Thoracic aorta (tissue), 2 donors: ENCODE measurements at places on chromosomes 2 and 18. TPM values are rescaled to one million over a fixed set of nuclear protein-coding genes. Genes with fewer than 3 reads are reported as not detected.

Gene TRABD2A
- total RNA-seq: 1.8 TPM

Gene RUFY4
- 0.68 TPM for total RNA-seq

Gene MGAT4A
- total RNA-seq: 44.0 TPM

Gene MGAT5
- 95.3 TPM for total RNA-seq

Gene GCKR
- 5.7 TPM for total RNA-seq

Gene CFAP65
- total RNA-seq: not detected

Gene ATOH8
- total RNA-seq: 78.4 TPM

Gene DLGAP1
- total RNA-seq: 19.0 TPM

DNA sequence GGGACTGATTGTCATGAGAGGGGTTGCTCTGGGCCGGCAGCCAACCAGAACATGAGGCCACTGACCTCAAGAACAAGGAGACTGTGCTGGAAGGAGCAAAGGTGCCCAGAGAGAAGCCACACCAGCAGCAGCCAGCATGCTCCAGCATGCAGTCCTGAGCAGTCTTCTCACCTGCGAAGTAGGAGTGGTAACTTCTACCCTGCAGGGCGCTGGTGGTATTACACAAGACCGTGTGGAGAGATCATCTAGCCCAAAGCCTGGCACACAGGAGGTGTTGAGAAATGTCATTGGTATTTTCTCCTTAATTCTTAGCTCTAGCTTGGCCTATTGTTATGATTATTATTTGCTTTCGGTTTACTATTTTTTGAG is 132.7 kb downstream of the TSN start:
- no peaks in the 10 kb centered on the region for H3K36me3 ChIP-seq
- H3K27me3 ChIP-seq: no peaks in the 10 kb centered on the region
- H3K27ac ChIP-seq: no peak overlapping the region
- no peaks in the 10 kb centered on the region for H3K4me1 ChIP-seq

- no peaks in the 10 kb centered on the region for H3K4me1 ChIP-seq
- H3K27me3 ChIP-seq: no peaks in the 10 kb centered on the region
- H3K36me3 ChIP-seq: no peaks in the 10 kb centered on the region
- H3K4me3 ChIP-seq: no peak overlapping the region
- H3K27ac ChIP-seq: no peak overlapping the region
These were observed 7.7 kb upstream of the DNMT3A start for GRCh38 chr2:25349397-25349796.

DNA sequence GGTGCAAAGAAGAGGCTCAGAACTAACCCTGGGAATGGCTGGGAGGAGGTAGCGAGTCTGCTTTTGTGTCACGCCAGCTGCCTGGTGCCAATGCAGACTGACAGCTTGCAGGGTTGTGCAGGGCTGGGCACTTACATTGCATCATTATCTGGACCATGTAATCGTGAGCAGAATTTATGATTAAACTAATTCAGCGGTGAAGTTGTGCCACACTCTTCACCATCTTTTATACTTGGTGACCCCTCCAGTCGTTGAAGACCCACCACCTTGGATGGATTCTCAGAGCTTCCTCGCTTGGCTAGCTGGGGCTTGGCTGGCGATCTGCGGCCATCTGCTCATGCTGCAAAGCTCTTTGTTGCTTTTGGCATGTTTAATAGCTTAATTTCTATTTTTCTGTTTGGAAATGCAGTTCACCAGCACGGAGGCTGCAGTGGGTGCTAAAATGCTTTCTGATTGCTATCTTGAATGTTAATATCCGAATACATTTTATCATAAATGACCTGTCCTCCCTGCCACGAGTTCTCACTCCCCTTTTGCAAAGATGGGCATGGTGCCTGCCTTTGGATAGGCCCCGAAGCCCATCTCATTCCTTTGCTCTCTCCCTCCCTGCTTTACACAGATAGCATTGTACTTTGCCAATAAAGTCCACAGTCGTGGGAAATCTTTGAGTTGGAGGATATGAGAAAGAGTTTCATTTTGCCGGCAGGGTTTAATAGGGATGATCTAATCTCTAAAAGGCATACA is 188.2 kb downstream of the PRKCE start:
- no peak overlapping the region for H3K27ac ChIP-seq
- no peaks in the 10 kb centered on the region for H3K36me3 ChIP-seq
- no peak for DNase-seq
- H3K4me3 ChIP-seq: peak overlapping the region; percentile 21
- no peaks in the 10 kb centered on the region for H3K27me3 ChIP-seq

DNA sequence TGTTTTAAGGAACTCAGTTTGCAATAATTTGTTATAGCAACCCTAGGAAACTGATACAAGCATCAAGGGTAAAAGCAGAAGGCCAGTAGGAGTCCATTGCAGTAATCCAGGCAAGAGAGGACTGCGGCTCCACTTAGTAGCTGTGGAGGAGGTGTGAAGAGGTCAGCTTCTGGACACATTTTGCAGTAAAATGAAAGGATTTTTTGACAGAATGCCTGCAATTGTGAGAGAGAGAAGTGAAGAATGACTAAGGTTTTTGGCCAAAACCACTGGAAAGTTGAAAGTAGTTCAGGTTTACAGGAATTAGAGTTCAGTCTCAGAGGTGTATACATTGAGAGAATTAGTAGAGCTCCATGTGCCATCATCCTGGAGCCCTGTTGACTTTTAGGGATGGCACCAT is 129.5 kb downstream of the RHBDD1 start:
- no peak overlapping the region for H3K4me3 ChIP-seq
- peaks cover 8% of the 10 kb centered on the region for H3K4me1 ChIP-seq
- DNase-seq: no peak
- H3K27ac ChIP-seq: no peak overlapping the region

DNA sequence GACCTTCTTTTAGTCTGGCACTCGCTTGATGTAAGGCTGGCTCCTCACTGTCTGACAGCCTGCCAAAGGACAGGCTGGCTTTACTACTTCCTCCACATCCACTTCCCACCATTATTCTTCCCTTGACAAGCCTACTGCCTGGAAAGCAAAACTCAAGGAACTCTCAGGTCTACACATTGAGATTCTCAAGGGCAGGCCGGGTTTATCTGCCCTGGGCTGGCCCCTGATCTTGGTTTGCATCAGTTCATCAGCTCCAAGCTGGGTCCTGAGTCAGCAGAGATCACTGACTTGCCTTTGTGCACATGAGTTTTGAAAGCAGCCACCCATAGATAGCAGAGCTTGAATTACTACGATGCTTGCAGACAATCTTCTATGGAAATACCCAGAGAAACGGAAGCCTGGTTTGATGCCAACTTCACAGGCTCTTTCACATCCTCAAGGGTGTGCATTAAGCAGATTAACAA is 53.9 kb downstream of the KCTD18 start:
- no peaks in the 10 kb centered on the region for H3K4me1 ChIP-seq
- peaks cover 3% of the 10 kb centered on the region for H3K36me3 ChIP-seq
- H3K27ac ChIP-seq: no peak overlapping the region
- H3K4me3 ChIP-seq: no peak overlapping the region

DNA sequence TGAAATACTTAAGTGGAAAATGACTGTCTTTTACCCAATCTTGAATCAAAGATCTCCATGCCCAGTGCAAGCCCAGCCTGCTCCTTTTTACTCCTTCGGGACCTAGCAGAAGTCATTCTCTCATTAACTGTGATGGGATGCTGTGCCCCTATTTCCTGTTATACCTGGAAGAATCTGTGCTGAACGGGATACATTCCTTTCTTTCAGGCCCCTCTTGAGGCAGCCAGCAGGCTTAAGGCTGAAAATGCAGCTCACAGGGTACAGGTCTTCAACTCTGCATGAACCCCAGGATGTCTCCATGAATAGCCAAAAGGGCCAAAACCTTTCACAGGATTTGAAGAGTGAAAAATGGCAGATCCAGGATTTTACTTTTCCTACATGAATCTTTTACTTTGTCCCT is 784.8 kb upstream of the KLHL29 start:
- H3K36me3 ChIP-seq: no peaks in the 10 kb centered on the region
- H3K4me3 ChIP-seq: no peak overlapping the region
- no peak for DNase-seq
- no peaks in the 10 kb centered on the region for H3K27me3 ChIP-seq
- no peak overlapping the region for H3K27ac ChIP-seq

DNA sequence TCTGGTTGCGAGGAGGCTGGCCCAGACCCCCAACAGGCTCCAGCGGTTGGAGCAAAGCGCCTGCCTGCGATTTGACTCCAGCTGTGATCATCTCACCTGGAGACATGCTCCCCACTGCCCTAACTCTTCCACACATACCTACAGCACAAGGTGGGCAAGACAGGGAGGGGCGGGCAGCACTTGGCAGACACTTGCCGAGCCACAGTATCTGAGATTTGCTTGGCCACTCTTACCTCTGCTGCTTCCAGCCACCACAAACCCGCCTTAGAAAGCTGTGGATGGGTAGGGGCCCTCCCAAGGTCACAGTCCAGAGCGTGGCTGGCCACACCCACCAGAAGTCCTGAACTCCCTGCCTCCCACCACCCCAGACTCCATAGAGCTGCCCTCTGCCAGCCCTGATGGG is 8.2 kb downstream of the CYP26B1 start:
- no peaks in the 10 kb centered on the region for H3K36me3 ChIP-seq
- no peak overlapping the region for H3K4me3 ChIP-seq
- H3K27me3 ChIP-seq: no peaks in the 10 kb centered on the region
- H3K27ac ChIP-seq: peak overlapping the region; percentile 76
- DNase-seq: no peak

- H3K36me3 ChIP-seq: no peaks in the 10 kb centered on the region
- DNase-seq: no peak
- no peaks in the 10 kb centered on the region for H3K27me3 ChIP-seq
- no peak overlapping the region for H3K4me3 ChIP-seq
- no peaks in the 10 kb centered on the region for H3K4me1 ChIP-seq
- no peak overlapping the region for H3K27ac ChIP-seq
These were observed 31.1 kb upstream of the TRAPPC8 start for GRCh38 chr18:31973929-31974546.

DNA sequence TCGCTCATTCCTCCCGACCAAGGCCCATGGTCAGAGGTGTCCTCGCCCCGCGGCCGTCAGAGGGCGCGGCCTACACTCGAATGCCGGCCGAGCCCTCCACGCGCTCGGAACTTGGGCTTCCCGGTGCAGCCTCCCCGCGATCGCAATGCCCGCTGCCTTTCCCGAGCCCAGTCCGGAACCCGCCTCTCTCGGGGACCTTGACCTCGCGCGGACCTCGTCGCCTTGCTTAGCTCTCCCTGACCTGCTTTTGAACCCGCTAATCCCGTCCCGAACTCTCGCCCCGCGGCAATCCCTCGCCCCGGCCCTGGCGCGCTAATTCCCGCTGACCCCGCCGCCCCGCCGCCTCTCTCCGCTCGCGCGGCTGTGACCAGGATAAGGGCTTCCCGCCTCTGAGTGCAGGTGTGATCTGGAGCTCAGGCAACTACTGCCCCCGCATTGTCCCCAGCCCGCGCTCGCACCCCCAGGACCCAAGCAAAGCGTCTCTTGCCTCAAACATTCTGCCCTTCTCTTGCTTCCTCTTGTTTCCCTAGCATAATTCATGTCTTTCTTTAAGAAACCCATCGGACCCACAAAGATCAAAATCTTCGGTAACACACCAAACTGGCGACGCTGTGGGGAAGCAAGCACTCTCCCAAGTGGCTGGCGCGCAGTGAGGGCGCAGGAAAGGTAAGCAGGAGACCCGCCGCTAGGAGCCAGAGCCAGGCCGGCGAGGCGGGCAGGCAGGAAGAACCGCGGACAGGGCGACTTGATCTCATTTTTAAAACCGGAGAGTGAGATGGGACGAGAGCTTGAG is 46.6 kb upstream of the ATP6V1B1 start:
- H3K4me3 ChIP-seq: peak overlapping the region; percentile 36
- H3K4me1 ChIP-seq: peaks cover 23% of the 10 kb centered on the region
- peaks cover 24% of the 10 kb centered on the region for H3K27me3 ChIP-seq
- H3K27ac ChIP-seq: no peak overlapping the region
- H3K36me3 ChIP-seq: no peaks in the 10 kb centered on the region
- DNase-seq: no peak

- no peak overlapping the region for H3K4me3 ChIP-seq
- no peaks in the 10 kb centered on the region for H3K27me3 ChIP-seq
- H3K36me3 ChIP-seq: no peaks in the 10 kb centered on the region
- no peak for DNase-seq
- H3K27ac ChIP-seq: no peak overlapping the region
These were observed 115.4 kb upstream of the STK17B start for GRCh38 chr2:196286821-196287220.

- no peaks in the 10 kb centered on the region for H3K4me1 ChIP-seq
- peaks cover 20% of the 10 kb centered on the region for H3K36me3 ChIP-seq
- H3K27me3 ChIP-seq: no peaks in the 10 kb centered on the region
These were observed 11.5 kb downstream of the COPS9 start for GRCh38 chr2:240124651-240125030.

DNA sequence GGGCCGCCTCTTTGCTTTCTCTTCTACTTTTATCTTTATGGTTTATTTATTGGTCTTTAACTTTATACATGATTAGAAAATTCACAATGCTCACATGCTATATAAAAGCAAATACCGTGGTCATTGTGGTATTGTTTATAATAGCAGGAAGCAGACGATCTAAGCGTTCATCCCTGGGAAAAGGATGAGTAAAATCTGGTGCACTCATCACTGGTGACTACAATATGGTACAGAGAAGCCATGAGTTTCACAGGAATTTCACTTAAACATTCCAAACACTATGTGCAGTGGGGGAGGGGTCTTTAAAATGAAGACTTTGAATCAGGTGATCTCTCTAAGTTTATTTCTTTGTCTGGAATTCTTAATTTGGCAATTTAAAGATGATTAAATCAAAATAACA is 97.9 kb downstream of the SCN3A start:
- no peaks in the 10 kb centered on the region for H3K27me3 ChIP-seq
- H3K4me3 ChIP-seq: no peak overlapping the region
- no peak for DNase-seq
- no peak overlapping the region for H3K27ac ChIP-seq

- no peaks in the 10 kb centered on the region for H3K4me1 ChIP-seq
- H3K4me3 ChIP-seq: no peak overlapping the region
- no peak overlapping the region for H3K27ac ChIP-seq
- no peaks in the 10 kb centered on the region for H3K27me3 ChIP-seq
These were observed 1104.0 kb upstream of the PIK3C3 start for GRCh38 chr18:40851014-40851429.

GRCh38 chr2:234964631-234965461 is 13.0 kb downstream of the SH3BP4 start:
- DNase-seq: no peak
- no peak overlapping the region for H3K4me3 ChIP-seq
- H3K36me3 ChIP-seq: no peaks in the 10 kb centered on the region
- no peaks in the 10 kb centered on the region for H3K27me3 ChIP-seq

DNA sequence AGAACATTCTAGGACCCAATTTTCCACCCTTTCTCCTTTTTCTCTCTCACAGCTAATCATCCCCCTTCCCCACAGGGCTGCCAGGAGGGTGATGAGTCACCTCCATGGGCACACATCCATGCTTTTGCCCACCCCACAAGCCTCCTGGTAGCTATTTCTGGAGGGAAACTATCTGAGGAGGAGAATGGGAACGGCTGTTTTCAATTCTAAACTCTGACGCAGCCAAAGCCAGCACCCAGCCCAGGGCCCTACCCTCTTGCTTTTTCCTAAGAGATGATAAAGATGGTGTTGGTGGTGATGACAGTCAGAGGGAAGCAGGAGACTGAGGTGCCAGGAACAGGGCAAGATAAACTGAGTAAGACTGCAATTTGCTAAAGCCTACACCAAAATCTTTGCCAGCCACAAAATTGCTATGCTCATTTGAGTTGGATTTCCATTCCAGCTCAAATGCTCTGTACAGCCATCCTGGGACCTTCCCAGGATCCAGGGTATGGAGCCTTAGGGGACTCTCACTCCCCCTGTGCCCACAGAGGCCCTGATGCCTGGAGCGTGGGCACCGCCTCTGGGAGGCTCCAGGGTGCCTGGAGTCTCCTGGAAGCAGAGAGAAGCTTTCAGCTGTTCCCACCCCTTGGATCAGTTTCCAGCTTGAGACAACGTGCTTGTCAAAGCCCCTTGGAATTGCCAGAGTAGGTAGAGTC is 62.0 kb upstream of the FZD7 start:
- no peaks in the 10 kb centered on the region for H3K36me3 ChIP-seq
- H3K4me1 ChIP-seq: no peaks in the 10 kb centered on the region
- H3K4me3 ChIP-seq: no peak overlapping the region
- DNase-seq: no peak
- no peaks in the 10 kb centered on the region for H3K27me3 ChIP-seq
